ENCODE measurements at places on chromosomes 5 and 9.

DNA sequence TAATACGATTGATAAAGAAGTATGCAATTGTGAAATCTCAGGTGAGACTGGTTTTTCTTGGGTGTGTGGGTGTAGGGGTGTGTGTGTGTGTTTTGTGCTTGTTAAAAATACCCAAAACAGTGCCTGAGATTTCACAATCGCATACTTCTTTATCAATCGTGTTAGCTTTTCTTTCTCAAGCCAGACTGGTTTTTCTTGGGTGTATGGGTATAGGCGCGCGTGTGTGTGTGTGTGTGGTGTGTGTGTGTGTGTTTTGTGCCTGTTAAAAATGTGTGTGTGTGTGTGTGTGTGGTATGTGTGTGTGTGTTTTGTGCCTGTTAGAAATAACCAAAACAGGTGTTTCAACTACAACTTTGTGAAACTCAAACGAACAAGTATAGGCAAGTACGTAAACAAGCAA lies 53.7 kb downstream of the CERT1 start:
- no peak overlapping the region for H3K27ac ChIP-seq
- DNase-seq: no peak
- no peaks in the 10 kb centered on the region for H3K27me3 ChIP-seq
- H3K4me3 ChIP-seq: no peak overlapping the region
- peaks cover 14% of the 10 kb centered on the region for H3K4me1 ChIP-seq
- H3K36me3 ChIP-seq: peaks cover 43% of the 10 kb centered on the region

DNA sequence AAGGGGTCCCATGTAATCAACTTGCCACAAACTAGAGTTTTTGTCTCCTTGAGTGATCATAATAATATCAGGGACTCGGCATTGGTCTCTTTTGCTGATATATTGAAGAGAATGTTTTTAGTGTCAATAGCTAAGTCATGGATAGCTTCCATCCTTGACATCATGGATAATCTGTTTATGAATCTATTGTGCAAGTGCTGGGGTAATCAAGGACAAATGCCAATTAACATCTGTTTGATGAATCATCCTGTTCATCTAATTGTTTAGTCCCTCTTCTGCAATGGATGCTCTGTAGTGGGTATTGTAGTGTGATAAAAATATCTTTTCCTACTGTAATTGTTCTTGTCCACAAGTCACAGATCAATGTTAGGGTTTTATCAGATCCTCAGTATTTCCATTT lies 607.5 kb upstream of the SEMA6A start:
- no peaks in the 10 kb centered on the region for H3K36me3 ChIP-seq
- H3K4me3 ChIP-seq: no peak overlapping the region
- H3K27me3 ChIP-seq: no peaks in the 10 kb centered on the region
- no peak overlapping the region for H3K27ac ChIP-seq
- DNase-seq: no peak

GRCh38 chr5:2902186-2902585 lies 150.7 kb upstream of the IRX2 start:
- no peak for DNase-seq
- no peak overlapping the region for H3K4me3 ChIP-seq
- H3K4me1 ChIP-seq: no peaks in the 10 kb centered on the region
- no peaks in the 10 kb centered on the region for H3K27me3 ChIP-seq
- no peak overlapping the region for H3K27ac ChIP-seq

- no peaks in the 10 kb centered on the region for H3K36me3 ChIP-seq
- peaks cover 11% of the 10 kb centered on the region for H3K27me3 ChIP-seq
These were observed 54.7 kb downstream of the PLK2 start for GRCh38 chr5:58405175-58405574.

GRCh38 chr9:4510546-4511322 lies 20.5 kb downstream of the SLC1A1 start:
- no peaks in the 10 kb centered on the region for H3K27me3 ChIP-seq
- no peaks in the 10 kb centered on the region for H3K36me3 ChIP-seq

- H3K4me3 ChIP-seq: peak overlapping the region; percentile 91
- H3K36me3 ChIP-seq: peaks cover 25% of the 10 kb centered on the region
These were observed 681 bp downstream of the PPWD1 start for GRCh38 chr5:65563777-65564176.

DNA sequence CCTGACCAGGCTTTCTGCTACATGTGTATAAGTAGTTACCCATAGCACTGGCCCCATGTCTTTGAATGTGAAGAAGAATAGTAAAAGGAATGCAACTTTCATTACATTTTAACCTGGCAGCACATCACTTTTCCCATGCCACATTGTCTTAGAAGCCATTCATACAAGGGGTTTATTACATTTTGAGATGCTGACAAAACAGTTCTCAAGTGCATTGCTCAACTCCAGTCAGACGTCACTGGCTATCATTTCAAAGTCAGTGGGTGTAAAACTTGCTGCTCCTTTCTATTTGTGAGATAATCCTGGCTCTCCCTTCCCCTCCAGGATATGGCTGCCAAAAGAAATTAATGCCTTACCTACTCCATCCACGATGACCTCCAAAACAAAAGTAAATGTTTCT lies 97.0 kb upstream of the VCAN start:
- peaks cover 3% of the 10 kb centered on the region for H3K27me3 ChIP-seq
- no peaks in the 10 kb centered on the region for H3K4me1 ChIP-seq
- DNase-seq: no peak
- no peak overlapping the region for H3K27ac ChIP-seq

- H3K36me3 ChIP-seq: no peaks in the 10 kb centered on the region
- H3K4me1 ChIP-seq: no peaks in the 10 kb centered on the region
- no peak overlapping the region for H3K4me3 ChIP-seq
- no peak for DNase-seq
These were observed 409.3 kb upstream of the CLINT1 start for GRCh38 chr5:158268286-158268685.

- no peaks in the 10 kb centered on the region for H3K4me1 ChIP-seq
- DNase-seq: no peak
- no peaks in the 10 kb centered on the region for H3K36me3 ChIP-seq
These were observed 48.6 kb upstream of the TLE1 start for GRCh38 chr9:81737871-81738507.

DNA sequence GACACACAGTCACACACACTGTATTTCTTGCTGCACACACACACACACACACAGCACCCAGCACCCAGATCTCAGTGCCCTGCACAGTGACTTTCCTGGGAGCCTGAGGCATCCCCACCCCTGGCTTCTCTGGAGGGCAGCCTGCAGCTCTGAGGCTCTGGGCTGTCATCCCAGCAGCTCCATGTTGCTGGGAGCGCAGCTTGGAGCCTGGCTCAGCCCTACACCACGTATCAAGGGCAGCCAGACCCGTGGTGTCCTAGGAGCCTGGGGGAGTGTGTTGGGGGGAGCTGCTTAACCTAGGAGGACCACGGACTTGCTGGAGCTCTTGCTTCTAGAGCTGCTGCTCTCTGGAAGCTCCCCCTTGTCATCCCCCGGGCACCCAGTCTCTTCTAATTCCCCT lies 5.2 kb downstream of the IER5L start:
- peaks cover 18% of the 10 kb centered on the region for H3K4me1 ChIP-seq
- H3K27ac ChIP-seq: no peak overlapping the region
- H3K36me3 ChIP-seq: no peaks in the 10 kb centered on the region

All from activated CD4-positive, alpha-beta T cell treated with anti-CD3 and anti-CD28 coated beads for 36 hours (primary cell).